ENCODE measurements at places on chromosomes 1 and 21.

DNA sequence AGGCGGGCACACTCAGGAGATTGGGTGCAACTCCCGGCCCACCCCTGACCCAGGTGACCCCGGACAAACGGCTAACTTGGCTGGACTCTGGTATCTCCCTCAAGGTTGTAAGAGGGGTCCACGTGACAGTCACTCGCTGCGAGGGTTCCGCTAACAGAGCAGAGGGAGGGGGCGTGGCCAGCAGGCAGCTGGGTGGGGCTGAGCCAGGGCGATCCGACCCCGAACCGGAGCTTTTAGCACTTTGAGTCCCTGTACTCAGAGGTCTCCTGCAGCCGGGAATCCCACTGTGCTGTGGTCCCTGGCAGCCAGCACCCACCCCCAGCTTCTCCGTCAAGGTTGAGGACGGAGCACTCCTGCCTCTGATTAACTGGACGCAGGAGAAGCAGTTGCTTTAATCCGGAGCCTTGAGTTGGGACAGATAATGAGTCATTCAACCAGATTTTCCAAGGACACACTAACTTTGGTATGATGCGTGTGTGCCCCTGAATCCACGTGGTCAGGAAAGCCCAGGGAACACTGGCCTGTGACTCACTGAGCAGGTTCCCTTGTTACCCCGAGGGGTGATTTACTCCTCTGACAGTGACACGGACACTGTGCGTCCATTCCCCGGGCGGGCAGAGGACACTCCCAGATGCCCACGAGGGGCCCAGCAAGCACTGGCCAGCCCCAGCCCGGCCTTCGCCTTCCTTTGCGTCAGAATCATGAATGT lies 16.8 kb downstream of the TRPM2 start:
- peak; percentile 66 for DNase-seq

GRCh38 chr1:204087181-204087892 lies 14.4 kb downstream of the SOX13 start:
- DNase-seq = no peak

- DNase-seq = no peak
Measured at GRCh38 chr1:200911361-200911760, 16.7 kb downstream of the INAVA start.

DNA sequence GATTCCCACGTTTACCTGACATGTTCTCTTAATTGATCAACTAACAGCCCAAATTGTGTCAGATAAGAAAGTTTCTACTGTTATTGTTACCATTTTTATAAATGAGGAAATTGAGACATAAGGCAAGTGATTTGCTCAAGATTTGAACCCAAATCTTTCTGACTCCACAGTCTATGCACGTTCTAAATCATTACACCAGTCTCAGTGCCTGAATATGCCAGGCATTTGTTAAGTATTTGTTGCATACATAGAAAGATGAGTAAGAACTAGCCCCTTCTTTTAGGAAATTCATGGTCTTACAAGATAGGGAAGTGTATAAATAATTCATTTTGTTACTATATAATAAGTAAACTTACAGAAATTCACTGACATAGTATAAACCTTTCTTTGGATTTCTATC lies 7.1 kb upstream of the CD101 start:
- DNase-seq = no peak

DNA sequence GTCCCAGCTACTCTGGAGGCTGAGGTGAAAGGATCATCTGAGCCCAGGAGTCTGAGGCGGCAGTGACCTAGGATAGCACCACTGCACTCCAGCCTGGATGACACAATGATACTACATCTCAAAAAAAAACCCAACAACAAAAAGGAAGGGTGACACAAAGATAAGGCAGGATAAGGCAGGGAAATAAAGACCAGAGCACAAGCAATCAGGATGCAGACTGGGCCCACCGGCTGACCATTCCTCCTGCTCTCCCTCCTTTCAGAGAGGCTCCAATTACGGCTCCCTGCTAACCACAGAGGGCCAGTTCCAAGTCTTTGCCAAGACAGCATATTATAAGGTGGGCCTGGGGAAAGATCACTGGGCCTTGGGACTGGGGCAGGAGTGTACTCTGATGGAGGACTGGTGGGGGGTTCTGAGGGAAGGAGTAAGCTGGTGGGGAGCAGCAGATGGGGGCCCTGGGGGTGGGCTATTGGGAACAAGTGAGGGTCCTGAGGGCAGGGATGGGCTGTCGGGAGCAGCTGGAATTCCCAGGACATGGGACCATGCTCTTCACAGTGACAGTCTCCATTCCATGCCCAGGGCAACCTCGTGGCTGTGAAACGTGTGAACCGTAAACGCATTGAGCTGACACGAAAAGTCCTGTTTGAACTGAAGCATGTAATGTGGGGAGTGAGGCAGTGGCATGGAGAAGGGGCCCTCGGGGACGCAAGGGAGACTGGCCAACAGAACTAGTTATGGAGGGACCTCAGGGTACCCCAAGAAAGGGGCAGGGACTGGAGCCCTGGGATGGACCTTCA lies 7.3 kb downstream of the NPR1 start:
- no peak for DNase-seq

DNA sequence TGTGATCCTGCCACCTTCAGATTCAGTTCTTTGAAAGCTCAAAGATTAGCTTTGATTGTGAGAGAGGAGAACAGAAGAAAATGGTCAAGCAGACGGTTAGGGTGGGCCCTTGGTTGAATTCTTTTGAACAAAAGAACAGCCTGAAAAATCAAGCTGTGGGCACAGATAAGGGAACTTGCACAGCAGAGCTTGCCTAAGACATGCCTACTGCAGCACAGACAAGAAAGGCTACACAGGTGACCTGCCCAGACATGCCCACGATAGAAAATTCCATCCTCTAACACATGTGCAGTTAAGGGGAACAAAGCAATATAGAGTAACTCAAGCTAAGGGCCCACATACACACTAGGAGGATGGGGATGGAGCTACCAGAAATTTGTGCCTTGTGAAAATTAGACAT lies 512.5 kb upstream of the LRRC7 start:
- no peak for DNase-seq

DNA sequence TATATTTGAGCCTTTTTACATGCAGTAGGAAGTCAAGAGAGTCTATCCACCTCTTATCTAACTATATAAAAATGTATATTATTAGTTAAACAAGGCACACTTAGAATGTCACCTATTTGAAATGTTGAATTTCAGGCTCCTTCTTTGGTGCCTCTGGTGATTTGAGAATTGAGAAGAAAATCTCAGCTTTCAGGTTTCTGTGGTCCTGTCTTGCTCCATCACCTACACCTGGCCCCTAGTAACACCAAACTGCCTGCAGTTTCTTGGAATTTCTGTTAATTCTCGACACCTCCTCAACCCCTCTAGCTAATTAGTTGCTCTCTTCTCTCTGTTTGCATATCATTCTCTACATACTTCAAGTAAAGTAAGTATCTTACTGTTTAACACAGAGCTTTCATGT lies 54.9 kb upstream of the WNT2B start:
- no peak for DNase-seq

DNA sequence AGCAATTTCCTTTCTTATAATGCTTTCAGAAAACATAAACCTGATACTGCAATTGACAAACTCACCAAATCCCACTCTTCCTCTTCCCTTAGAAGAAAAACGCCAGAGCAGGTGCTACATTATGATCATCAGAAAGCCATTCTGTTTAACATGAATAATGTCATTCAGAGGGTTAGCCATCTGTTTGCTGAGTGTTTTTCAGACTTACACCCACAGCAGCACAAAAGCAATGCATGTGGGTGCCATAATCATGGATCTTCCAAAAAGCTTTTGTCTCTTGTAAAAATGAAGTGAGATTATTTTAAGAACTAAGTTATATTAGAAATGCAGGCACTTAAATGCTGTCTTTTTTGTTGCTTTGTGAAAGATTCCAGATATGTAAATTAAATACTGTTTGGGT lies 204.6 kb upstream of the TMPRSS15 start:
- no peak for DNase-seq

DNA sequence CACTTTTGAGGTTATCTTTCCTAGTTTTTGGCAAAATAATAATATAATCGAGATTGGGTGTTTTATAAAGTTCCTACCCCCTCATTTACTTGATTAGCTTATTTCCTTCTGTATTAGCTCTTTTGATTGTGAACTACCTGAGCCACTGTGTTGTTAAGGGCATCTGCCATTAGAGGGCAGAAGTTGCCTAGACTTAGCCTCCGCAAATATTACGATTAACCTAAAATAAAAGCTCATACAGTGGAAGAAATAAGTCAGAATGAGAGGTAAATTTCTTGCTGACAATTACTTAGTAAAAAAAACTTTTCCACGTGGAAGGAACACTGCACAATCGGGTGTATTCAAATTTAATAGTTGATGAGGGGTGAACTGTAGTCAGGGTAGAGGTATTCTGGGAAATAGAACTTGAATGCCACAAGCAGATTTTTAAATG lies 2.3 kb downstream of the H3-3A start:
- DNase-seq = no peak

GRCh38 chr1:70072231-70072751 lies 133.1 kb downstream of the LRRC40 start:
- DNase-seq = no peak

- no peak for DNase-seq
Measured at GRCh38 chr1:224182057-224182865, 779 bp upstream of the DEGS1 start.

Measured in coronary artery (tissue), 2 donors.